ENCODE measurements at places on chromosomes 4 and X.

DNA sequence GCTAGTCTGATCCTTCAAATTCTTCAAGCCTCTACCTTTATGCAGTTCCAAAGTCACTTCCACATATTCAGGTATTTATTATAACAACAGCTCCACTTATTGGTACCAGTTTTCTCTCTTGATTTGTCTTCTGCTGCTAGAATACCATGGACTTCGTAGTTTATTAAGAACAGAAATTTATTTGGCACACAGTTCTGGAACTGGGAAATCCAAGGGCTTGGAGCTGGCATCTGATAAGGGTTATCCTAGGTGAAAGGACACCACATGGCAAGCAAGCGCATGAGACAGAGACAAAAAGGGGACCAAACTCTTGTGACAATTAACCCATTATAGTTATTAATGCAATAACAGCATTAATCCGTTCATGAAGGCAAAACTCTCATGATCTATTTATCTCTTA lies 600.5 kb upstream of the ATOH1 start:
- no peak for DNase-seq

GRCh38 chr4:99886146-99886545 lies 8.1 kb downstream of the LAMTOR3 start:
- DNase-seq = no peak

- DNase-seq = no peak
Observed at GRCh38 chrX:23390979-23391378, 56.3 kb downstream of the PTCHD1 start.

- no peak for DNase-seq
Observed at GRCh38 chr4:108100827-108101226, 67.9 kb downstream of the LEF1 start.

DNA sequence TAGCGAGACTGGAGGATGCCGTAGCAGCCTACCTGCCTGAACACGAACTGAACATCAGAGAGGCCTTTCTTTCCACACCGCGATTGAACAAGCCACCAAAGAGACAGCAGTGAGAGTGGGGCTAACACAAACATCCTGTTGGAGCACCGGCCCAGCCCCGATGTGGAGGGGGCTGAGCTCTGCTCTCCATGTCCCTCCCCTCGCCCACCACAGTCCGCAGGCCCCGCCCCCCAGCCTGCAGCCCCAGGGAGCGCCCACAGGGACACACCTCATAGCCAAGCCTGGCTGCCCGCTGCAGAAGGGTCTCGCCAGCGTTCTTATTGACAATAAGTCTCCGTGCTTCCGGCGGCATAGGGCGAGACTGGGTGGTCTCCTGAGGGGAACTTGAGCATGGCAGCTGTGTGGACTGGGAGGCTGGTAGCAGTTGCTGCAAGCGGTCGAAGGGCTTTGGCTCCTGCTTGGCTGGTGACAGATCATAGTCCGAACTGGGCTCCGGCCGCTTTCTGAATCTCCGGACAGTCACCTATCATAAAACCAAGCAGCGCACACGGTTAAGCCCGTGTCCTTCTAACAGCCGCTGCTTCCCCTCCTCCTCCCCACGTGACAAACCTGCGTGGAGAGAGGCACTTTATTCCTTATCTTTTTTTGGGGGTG lies 35.8 kb downstream of the BCOR start:
- DNase-seq = no peak

DNA sequence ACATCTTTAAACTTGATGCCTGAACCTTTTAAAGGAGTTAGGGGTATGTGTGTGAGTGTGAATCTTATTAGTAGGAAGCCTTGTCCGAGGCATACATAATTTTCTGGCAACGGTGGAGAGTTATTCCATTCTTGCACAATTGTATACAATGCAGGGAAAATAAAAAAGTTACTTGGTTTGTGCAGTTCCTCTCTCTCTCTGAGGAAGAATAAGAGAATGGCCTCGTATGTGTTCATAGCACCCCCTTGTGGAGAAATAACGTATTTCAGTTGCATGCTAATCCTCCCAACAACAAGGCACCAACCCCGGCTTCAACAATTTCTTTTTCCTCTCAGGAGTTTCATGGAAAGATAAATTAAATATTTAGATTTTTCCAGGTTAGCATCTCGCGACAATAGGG lies 33.7 kb upstream of the FGF13 start:
- no peak for DNase-seq

- DNase-seq = no peak
Observed at GRCh38 chr4:27149541-27150212, 289.0 kb downstream of the STIM2 start.
